ENCODE measurements at places on chromosomes 2 and 18.

GRCh38 chr2:48287976-48288375, 242.0 kb upstream of the STON1 start:
- no peak for DNase-seq

GRCh38 chr2:235992024-235992423, 176.2 kb downstream of the GBX2 start:
- no peak for DNase-seq

DNA sequence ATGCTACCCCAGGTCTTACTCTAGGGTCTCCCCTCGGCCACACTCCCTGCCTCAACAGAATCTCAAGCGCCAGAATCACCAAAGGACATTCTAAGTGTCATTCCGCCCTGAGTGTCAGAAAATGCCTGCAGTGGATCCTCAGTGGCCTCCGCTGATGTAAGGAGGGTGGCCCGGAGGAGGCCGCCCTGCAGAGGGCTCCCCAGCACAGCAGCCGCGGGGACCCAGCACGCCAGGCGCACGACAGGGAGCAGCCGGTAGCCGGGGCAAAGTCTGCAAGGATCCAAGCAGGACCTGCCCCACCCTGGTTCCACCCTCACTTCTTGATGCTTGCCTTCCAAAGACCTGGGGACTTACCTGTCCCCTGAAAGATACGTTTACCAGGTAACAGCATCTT, 54.2 kb upstream of the ID2 start:
- no peak for DNase-seq

DNA sequence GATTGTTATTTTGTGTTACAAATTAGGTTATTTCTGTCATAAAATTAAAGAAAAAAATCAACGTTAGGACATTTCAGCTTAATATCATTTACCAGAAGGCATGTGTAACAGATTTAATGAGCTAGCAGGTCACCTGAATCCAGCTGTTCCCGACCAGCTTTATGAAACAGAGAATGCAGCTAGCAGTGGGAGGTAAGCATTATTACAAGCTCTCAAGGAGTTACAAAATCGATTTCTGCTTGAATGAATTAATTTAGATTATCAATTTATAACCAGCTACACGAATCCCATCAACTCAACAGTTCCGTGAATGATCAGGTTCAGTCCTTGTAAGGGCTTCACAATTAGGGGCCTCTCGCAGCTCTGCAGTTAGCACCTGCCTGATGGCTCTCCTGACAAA, 211.9 kb downstream of the PTGR3 start:
- no peak for DNase-seq

GRCh38 chr2:63903003-63903402, 61.3 kb downstream of the UGP2 start:
- DNase-seq, result no peak

Measured in germinal center (tissue), 1 donor.